ENCODE measurements at places on chromosomes 6 and 20.
A peak's percentile ranks its signal among the peaks of the same experiment; 100 is the strongest.

DNA sequence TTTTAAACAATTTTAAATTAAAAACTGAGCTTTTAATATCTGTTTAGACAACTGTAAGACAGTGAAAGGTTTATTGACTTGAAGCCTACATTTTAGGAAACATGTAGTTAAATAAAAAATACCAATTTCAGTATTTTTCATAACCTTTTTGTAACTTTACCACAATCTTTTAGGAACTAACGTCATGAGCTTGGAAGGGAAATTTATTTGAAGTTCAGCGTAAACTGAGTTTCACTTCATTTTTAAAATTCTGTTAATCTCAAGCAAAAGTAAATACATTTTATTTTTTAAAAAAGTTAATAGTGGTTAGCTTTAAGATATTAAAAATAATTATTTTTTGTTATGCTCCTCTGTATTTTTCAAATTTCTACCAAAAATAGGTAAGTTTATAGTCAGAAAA, 5.5 kb downstream of the CST7 start:
- no peak for DNase-seq

DNA sequence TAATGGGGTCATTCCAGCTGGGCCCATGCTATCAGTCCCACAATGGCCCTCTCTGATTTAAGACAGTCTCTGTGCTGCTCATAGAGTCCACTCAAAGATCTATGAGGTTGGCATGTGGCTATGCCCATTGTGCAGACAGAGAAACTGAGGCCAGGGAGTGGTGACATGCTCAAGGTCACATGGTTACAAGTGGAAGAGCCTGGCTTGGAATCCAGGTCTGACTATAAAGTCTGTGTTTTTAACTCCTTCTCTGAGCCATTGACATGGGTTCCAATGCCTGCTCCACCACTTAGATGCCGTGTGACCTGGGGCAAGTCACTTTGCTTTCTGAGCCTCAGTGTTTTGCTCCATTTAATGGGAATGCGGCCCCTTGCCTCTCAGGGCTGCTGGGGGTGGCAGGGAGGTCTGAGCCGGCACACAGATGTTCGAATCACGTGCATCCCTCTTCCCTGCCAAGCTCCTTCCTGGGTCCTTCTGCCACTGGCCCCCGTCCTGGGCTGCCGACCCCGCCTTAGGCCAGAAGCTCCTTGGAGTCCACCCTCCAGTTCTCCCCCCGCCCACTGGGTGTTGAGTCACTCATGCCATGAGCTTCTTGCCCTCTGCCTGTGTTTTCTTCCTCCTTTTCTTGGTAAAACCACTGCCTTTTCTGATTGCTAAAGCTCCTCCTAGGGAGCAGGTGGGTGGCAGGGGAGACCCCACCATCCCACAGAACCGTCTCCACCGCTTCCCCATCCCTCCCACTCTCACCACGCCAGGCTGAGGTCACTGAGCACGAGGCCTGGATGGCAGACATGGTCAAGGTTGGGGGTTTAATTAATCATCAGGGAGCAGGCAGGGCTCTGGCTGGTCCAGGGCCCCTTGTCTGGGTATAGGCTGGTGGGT, 35.7 kb downstream of the CEBPB start:
- DNase-seq: peak; percentile 65

DNA sequence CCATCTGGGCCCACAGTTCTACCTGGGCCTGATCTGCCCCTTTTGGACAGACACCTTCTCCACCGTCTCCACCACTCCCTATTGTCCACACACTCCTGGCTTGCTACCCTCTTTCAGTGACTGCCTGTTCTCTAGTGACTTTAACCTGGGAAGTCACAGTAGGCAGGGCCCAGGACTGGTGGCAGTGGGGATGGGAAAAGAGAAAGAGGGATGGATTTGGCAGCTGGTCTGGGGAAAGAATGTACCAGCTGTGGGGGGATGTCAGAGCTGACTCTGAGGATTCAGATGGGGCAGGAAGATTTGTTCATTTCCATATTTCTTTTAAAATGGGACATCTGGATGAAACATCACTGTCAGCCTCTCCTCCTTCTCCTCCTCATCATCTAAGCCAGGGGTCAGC, 85.5 kb downstream of the SULF2 start:
- no peak for DNase-seq

GRCh38 chr20:4153661-4154238, 138.4 kb upstream of the RNF24 start:
- no peak for DNase-seq

DNA sequence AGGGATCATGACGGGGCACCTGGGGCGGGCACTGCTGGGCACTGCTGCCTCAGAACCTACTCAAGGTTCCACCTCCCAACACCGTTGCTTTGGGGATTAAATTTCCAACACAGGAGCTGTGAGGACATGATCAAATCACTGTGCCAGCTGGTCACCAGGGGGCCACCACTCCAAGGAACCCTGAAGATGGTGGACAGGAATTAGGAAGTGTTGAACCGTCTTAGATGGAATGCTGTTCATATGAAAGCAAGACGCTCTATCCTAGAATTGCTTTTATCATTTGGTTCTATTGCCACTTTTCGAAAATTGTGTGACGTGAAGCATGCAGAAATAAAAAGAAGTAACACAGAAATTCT, 140.3 kb downstream of the DLL1 start:
- DNase-seq: no peak

DNA sequence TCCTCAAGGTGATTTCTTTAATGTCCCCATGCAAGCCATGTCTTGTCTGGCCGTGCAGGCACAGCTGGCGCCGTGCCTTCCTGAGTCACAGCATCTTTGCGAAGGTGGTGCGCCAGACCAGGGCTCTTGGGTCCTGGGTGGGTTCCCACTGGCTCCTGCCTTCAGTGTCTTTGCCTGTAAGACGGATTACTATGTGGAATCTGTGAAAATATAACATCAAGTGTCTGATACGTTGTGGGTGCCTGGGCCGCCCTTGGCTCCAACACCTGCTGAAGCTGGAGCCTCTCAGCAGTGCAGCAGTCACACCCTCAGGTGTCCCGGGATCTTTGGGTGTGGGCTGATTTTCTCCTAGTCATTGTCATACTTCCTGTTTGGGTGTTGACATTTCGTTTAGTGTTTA, 3.2 kb downstream of the OSBPL2 start:
- no peak for DNase-seq

GRCh38 chr20:56957737-56958553, 308.5 kb downstream of the BMP7 start:
- DNase-seq: no peak

GRCh38 chr20:33521461-33521860, 31.6 kb downstream of the CBFA2T2 start:
- DNase-seq: no peak

DNA sequence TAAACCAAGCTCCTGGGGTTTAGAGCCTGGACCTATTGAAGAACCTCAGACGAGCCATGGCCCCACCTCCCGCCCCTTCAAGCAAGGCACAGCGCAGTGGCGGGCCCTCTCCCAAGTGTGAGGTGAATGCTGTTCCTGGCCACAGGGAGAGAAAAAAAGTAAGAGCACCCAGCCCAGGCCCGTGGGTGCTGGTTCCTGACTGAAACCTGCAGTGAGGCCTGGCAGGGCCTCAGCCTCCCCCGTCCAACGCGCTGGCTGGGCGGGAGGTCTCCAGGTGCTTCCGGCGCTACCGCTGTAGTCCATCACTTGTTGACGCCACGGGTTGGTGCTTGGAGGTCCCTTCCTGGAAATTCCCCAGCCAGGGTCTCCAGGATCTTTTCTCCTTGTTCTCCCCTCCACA, 5.5 kb upstream of the FAM83C start:
- no peak for DNase-seq

DNA sequence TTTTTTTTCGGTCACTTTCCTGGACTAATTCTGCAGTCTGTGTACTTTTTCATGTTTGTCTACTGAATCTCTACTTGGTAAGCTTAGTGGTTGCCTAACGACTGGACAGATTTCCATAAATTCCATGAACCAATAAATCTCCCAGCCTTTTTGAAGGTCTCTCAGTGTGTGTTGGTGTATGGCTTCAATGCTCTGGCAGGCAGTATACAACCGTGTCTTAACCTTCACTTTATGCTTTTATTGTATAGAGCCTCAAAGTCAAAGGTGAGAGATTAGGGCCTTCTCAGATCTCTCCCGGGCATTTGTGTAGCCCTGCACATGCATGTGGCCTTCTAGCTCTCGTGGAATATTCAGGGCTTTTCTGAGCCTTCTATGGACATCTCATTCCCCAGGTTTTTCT, 14.3 kb upstream of the CMTR1 start:
- no peak for DNase-seq

- no peak for DNase-seq
Observed at GRCh38 chr6:138714493-138714892, 59.1 kb upstream of the CCDC28A start.

DNA sequence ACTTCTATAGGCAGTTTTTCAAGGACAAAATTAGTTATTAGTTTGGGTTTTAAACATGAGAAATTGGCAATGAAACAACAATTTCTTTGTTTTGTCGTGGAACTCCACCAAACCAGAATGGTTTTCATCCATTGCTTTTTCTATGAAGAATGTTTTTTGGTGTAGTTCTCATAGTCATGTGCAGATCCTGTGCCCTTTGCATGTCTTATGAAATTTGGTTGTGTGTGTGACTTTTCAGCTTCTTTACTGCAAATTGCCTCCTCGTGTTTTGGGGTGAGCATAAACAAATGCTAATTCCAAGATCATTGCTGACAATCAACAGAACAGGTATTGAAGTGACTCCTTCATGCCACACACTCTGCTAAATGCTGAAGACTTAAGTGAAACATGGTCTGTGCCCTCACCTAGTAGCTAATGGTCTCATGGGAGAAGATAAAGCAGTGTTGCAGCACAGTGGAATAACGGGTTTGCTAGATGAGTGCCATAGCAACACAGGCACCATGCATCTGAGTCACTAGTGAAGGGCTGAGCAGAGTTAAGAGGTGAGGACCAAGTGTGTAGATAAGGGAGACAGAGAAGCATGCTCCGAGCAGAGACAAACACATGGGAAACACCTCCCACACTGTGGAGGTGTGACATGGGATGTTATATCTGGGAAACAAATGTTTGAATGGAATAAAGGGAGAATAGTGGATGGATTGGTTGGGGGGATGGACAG, 120.0 kb downstream of the SLC16A10 start:
- peak; percentile 16 for DNase-seq

- DNase-seq: no peak
Observed at GRCh38 chr6:46175976-46176375, 5.2 kb upstream of the ENPP5 start.

- DNase-seq: peak; percentile 11
Observed at GRCh38 chr20:219290-220115, 7.6 kb upstream of the DEFB129 start.

DNA sequence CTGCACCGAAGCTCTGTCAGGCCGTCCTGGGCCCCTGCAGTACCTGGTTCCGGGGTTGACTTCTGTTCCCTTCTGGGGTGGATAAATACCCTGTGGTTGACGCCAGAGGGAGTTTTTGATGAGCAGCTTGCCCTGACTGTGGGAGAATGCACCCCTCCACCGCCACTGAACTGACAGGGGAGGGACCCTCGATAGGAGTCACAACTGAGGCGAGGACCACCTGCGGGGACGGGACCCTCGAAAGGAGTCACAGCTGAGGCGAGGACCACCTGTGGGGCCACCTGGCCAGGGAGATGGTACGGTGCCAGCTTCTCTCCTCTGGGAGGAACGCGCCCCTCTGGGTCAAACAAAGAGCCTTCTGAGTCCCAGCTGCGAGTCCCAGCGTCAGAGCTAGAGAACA, 100.1 kb upstream of the FRMD1 start:
- DNase-seq: no peak

- no peak for DNase-seq
Observed at GRCh38 chr6:50785921-50786320, 32.8 kb upstream of the TFAP2B start.

DNA sequence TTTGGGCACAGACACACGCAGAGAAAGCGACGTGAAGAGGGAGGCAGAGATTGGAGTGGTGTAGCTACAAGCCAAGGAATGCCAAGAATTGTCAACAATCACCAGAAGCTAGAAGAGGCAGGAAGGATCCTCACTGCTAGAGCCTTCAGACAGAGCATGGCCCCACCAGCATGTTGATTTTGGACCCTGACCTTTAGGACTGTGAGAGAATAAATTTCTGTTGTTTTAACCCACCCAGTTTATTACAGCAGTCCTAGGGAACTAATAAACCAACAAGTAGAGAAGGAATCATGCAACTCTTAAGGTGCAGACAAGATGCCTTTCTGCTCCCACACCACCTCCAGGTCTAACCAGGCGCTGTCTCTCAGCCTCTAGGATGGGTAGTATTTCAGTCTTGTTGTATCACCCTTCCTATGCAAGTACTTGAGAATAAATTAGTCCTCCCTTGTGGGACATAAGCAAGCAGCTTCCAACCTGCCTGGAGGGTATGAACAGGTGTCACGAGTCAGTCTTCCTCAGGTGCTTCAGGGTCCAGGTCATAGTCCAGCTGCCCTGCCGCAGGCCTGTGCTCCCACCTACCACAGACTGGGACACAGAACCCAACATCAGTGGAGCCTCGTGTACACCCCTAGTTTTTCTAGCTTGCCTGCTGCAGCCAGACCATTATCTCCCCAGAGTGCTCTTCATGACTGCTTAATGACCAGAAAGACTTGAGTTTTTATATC, 46.4 kb upstream of the CCN2 start:
- DNase-seq: no peak

GRCh38 chr6:72267470-72267869, 354.4 kb upstream of the KCNQ5 start:
- DNase-seq: no peak

- no peak for DNase-seq
Observed at GRCh38 chr6:22029171-22029570, 267.7 kb downstream of the PRL start.

DNA sequence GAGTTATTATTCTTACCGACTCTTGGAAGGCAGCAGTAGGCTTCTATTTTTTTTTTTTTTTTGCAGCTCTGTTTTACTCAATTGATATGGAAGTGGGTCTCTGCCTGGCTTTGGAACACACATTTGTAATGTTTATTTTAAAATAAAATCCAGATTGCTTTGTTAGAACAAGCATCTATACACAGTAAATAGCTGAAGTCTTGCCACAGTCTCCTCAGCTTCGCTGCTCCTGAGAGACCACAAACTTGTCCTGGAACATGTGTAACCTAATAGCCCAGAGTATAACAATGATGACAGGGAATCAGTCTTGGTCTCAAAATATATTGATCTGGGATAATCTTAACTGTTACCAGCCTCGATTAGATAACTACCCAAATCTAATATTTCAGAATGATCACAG, 299.8 kb upstream of the NOX3 start:
- DNase-seq: no peak

DNA sequence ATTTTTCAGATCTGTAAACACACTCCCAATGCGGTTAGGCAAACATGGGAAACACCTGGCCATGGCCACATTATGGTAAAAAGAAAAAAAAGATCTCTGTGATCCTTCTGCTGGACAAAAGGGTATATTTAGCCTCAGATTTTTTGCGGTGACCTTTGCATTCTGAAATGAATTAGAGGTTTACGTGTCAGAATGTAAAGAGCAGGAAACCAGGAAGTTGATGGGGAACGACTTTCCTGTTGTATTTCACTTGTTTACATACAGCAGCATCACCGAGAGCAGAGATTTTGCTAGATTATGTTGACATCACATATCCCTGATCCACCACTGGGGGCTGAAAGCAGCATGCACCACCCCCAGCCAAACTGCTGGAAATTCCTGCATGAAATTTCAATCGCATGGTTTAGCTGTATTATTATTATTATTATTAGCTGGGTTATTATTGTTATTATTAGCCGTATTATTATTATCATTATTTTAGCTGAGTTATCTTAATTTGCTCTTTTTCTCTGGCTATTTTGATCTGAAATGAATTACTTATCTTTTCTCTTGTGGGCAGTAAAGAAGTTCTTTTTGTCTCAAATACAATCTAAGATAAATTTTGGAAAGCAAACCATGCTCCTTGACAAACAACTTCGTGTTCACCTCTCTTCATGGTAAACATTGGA, 189.4 kb downstream of the ZFP64 start:
- DNase-seq: no peak
